Naive thymus-derived CD4-positive, alpha-beta T cell (primary cell): ENCODE measurements at places on chromosomes 7 and 10. TPM values are rescaled to one million over a fixed set of nuclear protein-coding genes. Genes with fewer than 3 reads are reported as not detected.

DNA sequence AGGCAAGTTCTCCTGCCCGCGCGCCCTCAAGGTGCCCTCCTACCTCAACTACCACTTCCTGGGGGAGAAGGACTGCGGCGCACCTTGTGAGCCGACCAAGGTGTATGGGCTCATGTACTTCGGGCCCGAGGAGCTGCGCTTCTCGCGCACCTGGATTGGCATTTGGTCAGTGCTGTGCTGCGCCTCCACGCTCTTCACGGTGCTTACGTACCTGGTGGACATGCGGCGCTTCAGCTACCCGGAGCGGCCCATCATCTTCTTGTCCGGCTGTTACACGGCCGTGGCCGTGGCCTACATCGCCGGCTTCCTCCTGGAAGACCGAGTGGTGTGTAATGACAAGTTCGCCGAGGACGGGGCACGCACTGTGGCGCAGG is 1.4 kb downstream of the FZD1 start:
- H3K4me1 ChIP-seq = no peaks in the 10 kb centered on the region
- peak overlapping the region; percentile 39 for H3K4me3 ChIP-seq
- H3K36me3 ChIP-seq = no peaks in the 10 kb centered on the region
- H3K27ac ChIP-seq = no peak overlapping the region

- H3K27ac ChIP-seq = no peak overlapping the region
- no peak for DNase-seq
- H3K4me1 ChIP-seq = no peaks in the 10 kb centered on the region
- H3K27me3 ChIP-seq = no peaks in the 10 kb centered on the region
- H3K4me3 ChIP-seq = no peak overlapping the region
- H3K36me3 ChIP-seq = peaks cover 34% of the 10 kb centered on the region
Measured at GRCh38 chr10:101958691-101959090, 97.3 kb downstream of the ARMH3 start.

DNA sequence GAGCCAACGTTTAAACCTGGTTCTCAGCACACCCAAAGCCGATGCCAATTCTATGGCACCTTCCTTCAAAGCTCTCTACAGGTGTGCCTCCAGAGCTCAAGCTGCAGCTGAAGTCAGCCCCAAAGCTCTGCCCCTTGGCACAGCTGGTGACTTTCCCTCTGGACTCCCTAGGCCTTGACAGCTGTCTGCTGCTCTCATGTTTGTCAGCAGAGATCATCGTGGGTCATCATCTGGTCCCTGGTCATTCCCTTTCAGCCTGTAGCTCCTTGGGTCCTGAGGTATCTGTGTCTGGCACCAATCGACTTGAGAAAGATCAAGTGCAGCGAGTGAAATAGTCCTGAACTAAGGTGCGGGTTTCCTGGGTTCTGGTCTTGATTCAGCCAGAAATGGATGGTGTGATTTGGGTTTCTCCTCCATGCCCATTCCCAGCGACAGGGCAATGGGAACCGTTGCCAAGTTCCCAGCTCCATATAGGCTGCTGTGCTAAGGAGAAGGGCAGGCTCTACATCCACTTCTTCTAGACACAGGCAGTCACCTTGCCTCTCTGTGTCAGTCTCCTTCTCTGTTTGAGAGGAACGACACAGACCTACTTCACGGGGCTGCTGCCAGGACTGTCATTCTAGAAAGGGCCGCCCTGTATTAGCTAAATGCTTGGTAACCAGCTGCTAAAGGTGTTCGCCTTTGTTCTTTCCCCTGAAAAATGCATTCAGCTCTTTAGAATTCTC is 3.6 kb downstream of the PKD1L1 start:
- H3K4me3 ChIP-seq = no peak overlapping the region
- H3K4me1 ChIP-seq = no peaks in the 10 kb centered on the region
- no peaks in the 10 kb centered on the region for H3K36me3 ChIP-seq
- H3K27me3 ChIP-seq = no peaks in the 10 kb centered on the region

Gene WNT8B
- total RNA-seq = 0.23 and 0.44 TPM in 2 replicates

DNA sequence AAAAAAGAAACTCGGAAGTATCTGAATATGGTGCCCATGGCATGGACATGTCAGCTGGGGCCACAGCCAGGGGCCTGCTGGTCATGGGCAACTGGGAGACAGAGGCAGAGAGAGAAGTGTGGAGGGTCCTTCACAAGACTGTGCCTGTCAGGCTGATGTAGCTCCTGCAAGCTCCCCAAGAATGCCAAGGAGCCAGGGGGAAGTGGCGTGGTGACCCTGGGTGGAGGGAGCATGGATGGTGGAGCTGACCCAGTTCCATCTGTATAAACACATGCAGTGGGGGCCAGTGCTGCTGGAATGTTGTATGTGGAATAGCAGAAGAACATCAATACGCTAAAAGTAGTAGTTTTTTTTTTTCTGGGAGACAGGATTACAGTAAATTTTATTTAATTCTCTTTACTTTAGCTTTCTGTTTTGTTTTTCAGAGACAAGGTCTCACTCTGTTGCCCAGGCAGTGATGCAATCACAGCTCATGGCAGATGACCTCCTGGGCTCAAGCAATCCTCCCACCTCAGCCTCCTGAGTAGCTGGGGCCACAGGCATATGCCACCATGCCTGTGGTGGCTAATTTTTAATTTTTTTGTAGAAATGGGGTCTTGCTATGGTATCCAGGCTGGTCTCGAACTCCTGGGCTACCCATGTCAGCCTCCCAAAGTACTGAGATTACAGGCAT is 10.5 kb upstream of the ZMIZ2 start:
- no peaks in the 10 kb centered on the region for H3K4me1 ChIP-seq
- DNase-seq = no peak

- H3K36me3 ChIP-seq = no peaks in the 10 kb centered on the region
- H3K27me3 ChIP-seq = no peaks in the 10 kb centered on the region
- no peak overlapping the region for H3K27ac ChIP-seq
- H3K4me1 ChIP-seq = peaks cover 29% of the 10 kb centered on the region
- no peak for DNase-seq
Measured at GRCh38 chr7:100515072-100515532, 23.9 kb upstream of the AGFG2 start.

DNA sequence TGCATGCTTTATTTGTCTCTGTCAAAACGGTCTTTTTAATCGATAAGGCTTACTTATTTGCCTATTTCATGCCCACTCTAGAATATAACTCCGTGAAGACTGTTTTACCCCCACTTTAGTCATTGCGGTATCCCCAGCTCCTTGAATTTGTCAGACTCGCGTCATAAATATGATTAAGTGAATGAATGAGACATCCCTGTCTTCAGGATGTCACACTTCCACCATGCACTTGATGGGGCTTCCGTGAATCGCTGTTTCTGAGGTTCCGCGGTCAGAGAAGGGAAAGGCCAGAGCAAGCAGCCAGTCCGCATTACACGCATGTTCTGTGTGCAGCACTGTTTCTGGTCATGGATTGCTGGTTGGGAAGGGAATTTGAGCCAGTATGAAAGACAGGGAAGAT is 138.8 kb downstream of the CELF2 start:
- no peak for DNase-seq
- no peaks in the 10 kb centered on the region for H3K27me3 ChIP-seq
- H3K36me3 ChIP-seq = no peaks in the 10 kb centered on the region

Gene KCNIP2
- total RNA-seq = 6.3 and 6.8 TPM in 2 replicates
